Caco-2 (cell line): ENCODE measurements at places on chromosomes 4 and X. TPM values are rescaled to one million over a fixed set of nuclear protein-coding genes. Genes with fewer than 3 reads are reported as not detected.

SLC2A9 gene
- total RNA-seq: 17.5 and 21.0 TPM in 2 replicates

ITM2A gene
- not detected in 2 replicates for total RNA-seq

DNA sequence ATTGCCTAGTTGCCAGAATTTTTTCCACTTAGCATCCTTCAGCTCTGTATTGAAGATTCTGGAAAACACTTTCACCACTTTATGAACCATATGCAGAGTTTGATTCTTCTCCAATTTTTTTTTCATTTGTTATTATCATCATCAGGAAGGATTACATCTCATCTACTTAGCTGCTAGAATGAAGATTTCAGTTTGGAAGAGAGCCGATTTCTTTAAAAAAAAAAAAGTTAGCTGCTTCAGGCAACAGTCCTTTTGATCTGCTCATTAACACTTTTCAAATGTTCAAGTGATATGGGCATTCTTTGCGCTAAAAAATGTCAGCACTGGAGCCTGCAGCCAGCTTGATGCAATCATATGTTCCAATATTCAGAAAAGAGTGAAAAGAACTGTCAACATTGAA lies 76.2 kb downstream of the ANTXR2 start:
- H3K4me3 ChIP-seq: no peak overlapping the region
- no peak for DNase-seq
- no peaks in the 10 kb centered on the region for H3K27me3 ChIP-seq
- H3K36me3 ChIP-seq: no peaks in the 10 kb centered on the region
- no peaks in the 10 kb centered on the region for H3K4me1 ChIP-seq

DNA sequence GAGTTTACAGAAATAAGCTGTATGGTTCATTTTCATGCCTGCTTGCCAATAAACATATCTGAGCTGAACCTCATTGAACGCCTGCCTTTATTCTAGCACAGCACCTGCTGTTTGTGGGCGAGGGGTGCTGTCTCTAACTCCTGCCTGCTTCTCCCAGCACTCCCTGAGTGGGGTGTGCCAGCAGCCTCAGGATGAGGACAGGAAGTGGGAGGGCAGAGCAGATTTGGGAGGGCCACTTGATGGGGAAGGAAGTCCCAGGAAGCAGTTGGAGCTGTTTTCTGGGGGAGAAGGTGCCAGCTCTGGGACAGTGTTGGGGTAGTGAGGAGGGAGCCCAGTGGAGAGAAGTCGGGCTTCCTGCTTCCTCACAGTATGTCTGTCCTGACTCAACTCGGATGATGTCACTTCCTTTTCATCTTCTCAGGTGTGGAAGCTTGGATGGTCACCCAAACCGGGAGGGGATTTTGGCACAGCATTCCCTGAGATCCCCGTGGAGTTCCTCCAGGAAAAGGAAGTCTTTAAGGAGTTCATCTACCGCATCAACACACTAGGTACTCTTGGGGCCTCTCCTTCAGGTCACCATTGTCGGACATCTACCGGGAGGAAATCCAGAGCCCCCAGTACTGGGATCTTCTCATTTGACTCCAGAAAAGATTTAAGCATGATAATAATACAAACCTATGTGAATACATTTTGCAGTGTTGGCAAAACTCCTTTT lies 29.0 kb upstream of the MSANTD1 start:
- no peak overlapping the region for H3K4me3 ChIP-seq
- no peak for DNase-seq
- H3K4me1 ChIP-seq: no peaks in the 10 kb centered on the region
- H3K27ac ChIP-seq: no peak overlapping the region
- H3K27me3 ChIP-seq: no peaks in the 10 kb centered on the region

- no peaks in the 10 kb centered on the region for H3K36me3 ChIP-seq
- DNase-seq: peak; percentile 46
- no peak overlapping the region for H3K27ac ChIP-seq
- no peaks in the 10 kb centered on the region for H3K27me3 ChIP-seq
- H3K4me3 ChIP-seq: no peak overlapping the region
These were observed 30.8 kb upstream of the LRBA start for GRCh38 chr4:151045907-151046306.

DNA sequence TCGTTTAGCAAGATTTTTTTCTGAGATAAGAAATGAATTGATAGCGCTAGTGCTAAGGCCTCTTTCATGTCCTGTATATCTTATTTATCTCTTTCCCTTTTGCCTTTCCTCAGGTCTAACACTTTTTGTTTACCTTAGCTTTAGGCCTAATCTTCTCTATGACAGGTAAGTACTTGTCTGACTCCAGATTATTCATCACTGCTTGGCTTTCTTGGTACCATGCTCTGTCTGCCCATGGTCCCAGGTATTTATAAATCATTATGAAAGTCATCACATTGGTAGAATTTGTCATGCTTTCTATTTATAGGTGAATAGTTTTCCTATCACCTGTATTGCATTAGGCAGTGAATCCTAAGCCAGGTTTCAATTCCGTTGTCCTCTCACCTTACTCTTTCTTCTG lies 99.5 kb upstream of the CTSO start:
- peaks cover 21% of the 10 kb centered on the region for H3K4me1 ChIP-seq
- H3K4me3 ChIP-seq: no peak overlapping the region
- no peak overlapping the region for H3K27ac ChIP-seq
- H3K27me3 ChIP-seq: no peaks in the 10 kb centered on the region
- DNase-seq: no peak

DNA sequence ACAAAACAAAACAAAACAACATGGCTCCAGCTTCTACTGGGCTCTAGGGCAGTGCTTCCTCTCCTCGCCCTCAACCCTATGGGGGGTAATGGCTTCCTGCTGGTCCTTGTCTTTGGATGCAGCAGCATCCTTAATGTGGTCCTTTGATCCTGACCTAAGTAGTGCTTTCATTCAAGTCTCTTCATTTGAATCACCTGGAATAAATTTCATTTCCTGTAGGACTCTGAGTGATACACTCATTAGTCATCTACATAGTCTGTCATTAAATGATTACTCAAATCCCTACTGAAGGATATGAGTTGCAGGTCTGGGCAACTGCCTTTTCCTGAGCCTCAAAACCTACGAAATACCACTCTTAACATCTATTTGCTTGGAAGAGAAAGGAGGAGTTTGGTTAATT lies 54.5 kb downstream of the RHOH start:
- no peak overlapping the region for H3K4me3 ChIP-seq
- no peak for DNase-seq
- no peaks in the 10 kb centered on the region for H3K27me3 ChIP-seq
- H3K27ac ChIP-seq: no peak overlapping the region
- H3K36me3 ChIP-seq: no peaks in the 10 kb centered on the region
- peaks cover 23% of the 10 kb centered on the region for H3K4me1 ChIP-seq
